GM04504 (cell line): ENCODE measurements at places on chromosomes 1 and 21.

DNA sequence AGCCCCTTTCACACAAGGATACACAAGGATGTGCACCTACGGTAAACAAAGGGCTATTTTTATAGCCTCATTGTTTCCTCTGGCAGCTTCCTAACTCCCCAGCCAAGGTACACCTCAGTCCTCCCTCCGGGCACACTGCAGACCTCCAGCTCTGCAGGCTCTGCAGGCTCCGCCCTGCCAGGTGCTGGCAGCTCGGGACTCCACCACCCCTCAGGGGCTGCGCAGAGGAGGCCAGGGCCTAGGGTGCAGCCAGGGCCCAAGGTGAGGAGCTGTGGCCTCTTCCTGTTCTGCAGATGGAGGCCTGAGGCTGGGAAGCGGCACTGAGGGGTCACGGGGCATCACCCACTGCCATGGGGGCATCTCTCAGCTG is 19.8 kb upstream of the CLSTN1 start:
- no peak for DNase-seq

DNA sequence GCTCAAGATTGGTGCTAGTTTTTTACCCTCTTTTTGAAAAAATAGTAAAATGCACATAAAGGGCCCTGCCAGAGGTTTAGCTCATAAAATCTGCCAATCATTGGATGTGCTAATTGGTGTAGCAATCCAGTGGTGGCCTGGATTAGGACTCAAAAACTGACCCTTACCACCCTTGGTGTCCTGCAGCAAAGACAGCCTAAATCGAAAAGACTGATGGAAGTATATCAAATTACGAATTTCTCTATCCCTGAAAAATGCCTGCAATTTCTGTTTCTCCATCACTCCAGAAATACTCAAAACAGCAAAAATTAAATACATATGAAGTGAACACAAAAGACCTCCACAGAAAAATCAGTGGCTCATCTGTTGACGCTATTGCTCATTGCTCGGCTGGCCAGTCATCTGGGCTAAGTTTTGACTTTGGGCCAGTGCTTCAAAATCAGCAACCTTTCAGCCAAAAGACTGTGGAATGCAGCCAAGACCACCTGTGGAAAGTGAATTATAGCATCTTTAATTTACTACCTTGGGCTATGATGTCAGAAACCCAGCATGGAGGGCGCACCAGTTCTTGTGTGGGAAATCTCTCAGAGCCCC is 30.0 kb downstream of the WLS start:
- DNase-seq: no peak

GRCh38 chr1:231416901-231417300 is 5.2 kb downstream of the EGLN1 start:
- DNase-seq: no peak

- DNase-seq: no peak
These were observed 65.6 kb downstream of the RGL1 start for GRCh38 chr1:183870351-183871077.

DNA sequence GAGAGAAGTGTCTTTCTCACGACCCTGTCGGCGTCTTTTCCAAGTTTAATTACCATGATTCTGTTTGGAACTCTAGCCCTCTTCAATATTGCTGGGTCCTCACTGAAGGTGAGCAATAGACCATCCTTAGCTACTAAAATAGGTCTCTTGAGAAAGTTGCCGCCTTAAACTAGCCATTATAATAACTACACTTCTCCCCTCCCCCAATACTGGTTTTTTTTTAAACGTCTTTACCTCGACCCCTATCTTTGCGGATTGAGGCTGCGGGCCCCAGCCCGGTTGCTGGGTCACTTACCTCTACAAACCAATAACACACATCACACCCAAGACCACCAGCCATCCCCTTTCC is 672 bp downstream of the ENSA start:
- no peak for DNase-seq

GRCh38 chr1:150537732-150538684 is 11.2 kb upstream of the ADAMTSL4 start:
- DNase-seq: peak; percentile 68

- DNase-seq: no peak
These were observed 26.3 kb downstream of the PPFIA4 start for GRCh38 chr1:203052601-203053000.

DNA sequence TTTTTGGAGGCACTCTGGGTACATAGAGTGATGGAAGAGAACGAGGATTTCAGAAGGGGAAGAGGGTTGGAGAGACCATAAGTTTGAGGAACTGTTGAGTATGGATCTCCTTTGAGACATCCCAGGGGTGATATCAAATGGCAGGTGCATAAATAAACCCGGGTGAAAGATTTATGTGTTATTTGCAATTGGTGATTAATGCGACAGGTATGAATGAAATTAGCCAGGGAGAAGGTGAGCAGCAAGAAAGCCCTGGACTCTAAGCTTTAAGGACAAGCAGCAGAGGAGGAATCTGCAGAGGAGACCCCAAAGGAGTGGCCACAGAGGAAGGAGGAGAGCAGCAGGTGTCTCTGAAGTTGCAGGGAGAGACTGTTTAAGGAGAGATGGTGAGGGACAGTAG is 8.8 kb upstream of the REN start:
- DNase-seq: no peak

DNA sequence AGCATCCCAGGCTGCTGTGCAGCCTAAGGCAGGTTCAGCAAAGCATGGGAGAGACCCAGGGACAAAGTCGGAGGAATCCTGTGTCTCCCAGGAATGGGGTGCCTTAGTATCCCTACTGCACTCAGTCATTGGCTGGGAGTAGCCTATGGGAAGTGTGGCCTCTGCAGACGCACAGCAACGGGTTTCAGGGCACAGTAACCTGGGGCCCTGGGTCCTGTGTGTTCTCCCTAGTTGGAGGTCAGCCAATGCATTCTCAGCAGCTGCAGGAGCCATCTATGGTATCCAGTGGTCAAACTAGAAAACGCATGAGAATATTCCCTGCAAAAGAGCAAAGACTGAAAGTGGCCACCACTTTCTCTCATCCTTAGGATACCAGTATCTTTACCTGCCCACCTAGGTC is 13.7 kb upstream of the C1orf21 start:
- no peak for DNase-seq

DNA sequence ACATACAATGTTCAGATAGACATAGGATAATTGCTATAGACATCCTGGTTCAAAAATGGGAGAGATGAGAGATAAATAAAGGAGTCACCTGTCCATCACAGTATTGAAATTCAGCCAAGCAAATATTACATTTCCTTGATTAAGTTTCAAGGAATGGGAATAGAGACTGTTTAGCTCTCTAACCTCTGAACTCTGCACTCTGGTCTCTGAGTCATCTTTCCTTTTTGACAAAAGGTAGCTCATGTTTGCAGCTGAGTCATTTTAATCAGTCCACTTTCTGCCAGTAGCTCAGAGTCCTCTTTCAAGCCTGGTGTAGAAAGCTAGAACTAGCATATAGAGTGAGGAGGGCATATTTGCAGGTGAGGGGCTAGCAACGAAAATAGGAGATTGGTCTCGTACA is 51.4 kb upstream of the GJA8 start:
- DNase-seq: no peak

DNA sequence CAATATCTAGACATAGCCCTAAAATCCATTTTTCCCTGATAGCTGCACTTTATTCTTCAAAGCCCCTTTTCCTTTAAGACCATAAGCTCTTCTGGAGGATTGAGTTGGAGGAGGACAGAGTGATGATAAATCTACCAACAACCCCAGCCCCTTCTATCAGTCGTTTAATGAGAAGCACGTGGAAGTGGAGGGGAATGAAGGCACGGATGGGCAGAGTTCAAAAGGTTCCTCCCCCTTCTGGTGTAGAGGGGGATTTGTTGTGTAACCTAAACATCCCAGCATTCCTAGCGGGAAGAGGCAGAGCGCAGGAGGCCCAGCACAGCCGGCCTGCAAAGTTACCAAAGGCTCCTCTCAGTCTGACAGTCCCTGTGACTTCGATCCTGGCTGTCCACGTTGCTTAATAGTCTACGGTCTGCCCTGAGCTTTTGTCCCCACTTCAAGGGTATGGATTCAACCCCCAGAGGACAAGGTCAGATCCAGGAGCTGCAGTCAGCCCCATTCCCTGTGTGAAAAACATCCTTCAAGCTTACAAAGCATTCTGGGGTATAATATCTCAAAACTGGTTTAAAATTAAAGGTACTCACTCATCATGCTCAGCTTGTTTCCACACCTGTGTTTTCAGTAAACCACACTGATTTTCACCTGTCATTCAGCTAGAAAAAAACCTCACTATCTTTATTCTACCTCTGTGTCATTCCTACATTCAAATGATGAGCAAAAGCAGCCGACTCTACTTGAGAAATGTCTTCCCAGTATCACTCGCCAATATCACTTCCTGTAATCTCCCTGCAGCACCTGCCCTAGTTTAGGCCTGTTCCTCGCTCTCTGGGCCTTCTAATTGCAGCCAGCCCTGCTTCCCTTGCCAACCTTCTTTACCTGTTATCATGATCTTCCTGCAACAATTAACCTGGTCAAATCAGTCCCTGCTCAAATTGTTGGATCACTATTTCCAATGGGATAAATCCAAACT is 117.9 kb downstream of the PLPP3 start:
- no peak for DNase-seq

GRCh38 chr1:223711747-223712193 is 569 bp upstream of the CAPN2 start:
- DNase-seq: no peak

- DNase-seq: no peak
These were observed 25.8 kb downstream of the PRDM2 start for GRCh38 chr1:13725714-13726175.

- DNase-seq: no peak
These were observed 75.5 kb upstream of the APP start for GRCh38 chr21:26246073-26246472.

GRCh38 chr1:161092621-161093028 is 3.3 kb upstream of the NECTIN4 start:
- no peak for DNase-seq

GRCh38 chr1:204350857-204351573 is 8.7 kb downstream of the PLEKHA6 start:
- peak; percentile 36 for DNase-seq

- no peak for DNase-seq
These were observed 242.5 kb upstream of the TMPRSS15 start for GRCh38 chr21:18646116-18646515.

DNA sequence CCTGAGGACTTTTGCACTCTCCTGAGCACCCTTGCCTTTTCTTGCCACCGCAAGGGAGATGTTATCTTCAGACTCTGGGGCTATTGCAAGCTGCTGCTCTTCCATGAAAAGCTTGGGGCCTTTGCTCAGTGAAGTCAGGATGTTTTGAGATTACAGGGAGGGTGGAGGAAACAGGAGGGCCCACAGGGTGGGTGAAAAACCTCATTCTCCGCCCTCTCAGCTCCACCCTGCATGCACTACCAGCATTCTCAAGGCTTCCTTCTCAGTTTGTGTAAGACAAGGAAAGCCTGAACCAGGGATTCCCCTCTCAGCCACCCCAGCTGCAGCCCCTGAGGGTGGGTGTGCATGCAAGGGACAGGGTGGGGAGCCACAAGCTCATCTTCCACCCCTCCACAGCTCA is 25.8 kb upstream of the ZNF648 start:
- DNase-seq: no peak

GRCh38 chr1:75514270-75514669 is 96.6 kb downstream of the SLC44A5 start:
- DNase-seq: no peak

DNA sequence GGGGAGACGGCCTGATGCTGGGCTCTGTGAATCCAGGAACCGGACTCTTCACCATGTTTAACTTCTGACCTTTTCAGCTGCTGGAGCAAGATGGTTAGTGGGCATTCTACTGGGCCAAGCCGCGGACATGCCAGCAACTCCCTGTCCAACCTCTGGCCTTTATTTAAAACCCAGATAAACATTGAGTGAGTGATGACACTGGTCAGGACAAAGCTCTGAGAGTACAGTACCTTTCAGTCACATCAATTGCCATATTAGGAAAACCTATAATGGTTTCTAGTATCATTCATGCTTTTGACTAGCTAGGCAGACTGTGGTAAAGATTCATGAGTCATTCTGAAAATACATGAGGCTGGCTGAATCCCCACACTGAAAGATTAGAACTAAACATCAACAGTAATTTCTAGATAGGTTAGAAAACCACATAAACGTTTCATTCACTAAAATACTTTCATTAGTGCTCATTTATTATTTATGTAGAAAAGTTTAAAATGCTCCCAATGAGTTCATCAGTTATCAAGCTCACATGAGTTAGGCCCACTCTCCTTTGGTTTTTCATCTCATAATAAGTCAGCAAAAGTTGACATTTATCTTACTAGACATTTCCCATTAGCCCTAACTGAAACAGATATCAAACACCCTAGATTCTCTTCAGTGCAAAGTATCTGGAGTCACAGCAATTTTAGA is 7.1 kb upstream of the ACTA1 start:
- no peak for DNase-seq

GRCh38 chr1:56709269-56709880 is 64.3 kb downstream of the PRKAA2 start:
- DNase-seq: peak; percentile 16

DNA sequence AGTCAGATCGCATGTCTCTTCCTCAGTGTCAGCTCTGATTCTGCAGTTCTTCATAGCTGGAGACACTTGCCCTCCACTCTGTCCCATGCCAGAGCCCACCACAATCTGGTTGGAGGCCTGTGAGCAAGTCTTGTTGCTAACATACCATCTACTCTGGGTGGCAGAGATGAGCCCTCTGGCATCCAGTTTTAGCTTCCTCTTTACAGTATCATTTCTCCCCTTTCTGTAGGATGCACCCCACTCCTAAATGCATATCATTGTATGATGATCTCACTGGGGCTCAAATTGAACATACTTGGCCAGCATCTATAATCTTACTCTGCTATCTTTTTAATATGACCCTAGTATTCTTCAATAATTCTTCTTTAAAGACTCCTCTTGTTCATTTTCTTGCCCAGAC is 16.9 kb downstream of the PCNX2 start:
- no peak for DNase-seq

- DNase-seq: no peak
These were observed 34.2 kb downstream of the TNFRSF8 start for GRCh38 chr1:12097321-12097720.

GRCh38 chr1:2415337-2415736 is 3.0 kb upstream of the PEX10 start:
- no peak for DNase-seq

- no peak for DNase-seq
These were observed 32.8 kb downstream of the LHX4 start for GRCh38 chr1:180262628-180263488.

DNA sequence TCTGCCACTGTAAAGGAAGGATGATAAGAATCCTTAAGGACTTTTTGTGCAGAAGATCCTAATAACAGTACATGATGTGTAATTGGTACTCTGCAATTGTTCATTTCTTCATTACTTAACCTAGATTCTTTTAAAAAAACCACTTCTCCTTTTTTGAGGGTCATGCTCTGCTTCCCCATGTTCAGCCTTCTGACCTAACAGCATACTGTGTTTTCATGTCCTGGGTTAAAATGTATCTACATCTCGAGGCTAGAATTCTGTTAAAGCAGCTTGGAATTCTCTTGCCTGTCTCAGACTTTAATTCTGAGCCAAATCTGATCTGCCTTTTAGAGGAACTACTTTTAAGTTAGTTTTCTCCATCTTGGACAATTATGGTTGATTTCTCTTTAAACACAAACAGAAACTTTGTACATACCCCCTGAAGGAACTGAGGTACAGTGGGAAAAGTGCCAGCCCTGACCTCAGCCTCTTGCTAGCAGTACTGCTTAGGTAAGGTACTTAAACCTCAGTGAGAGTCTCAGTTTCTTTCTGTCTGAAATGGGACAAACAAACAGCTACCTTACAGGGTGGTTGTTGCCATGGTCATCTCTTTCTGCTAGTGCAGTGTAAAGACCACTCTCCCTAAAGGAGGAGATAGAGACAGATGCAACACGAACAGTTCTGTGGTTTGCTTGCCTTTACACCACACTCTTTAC is 103.2 kb upstream of the DYNLT5 start:
- DNase-seq: no peak

GRCh38 chr1:177170756-177171535 is at the start of gene BRINP2:
TSS of gene BRINP2 (plus strand) at chr1:177170958. CDS start at chr1:177229877, 58,919 bp downstream.
- DNase-seq: no peak
